ENCODE measurements at places on chromosomes 5 and 9.

- no peak for DNase-seq
These were observed 64.8 kb downstream of the MRPS27 start for GRCh38 chr5:72255237-72255636.

GRCh38 chr9:131262327-131263032 is 13.8 kb downstream of the FAM78A start:
- no peak for DNase-seq

DNA sequence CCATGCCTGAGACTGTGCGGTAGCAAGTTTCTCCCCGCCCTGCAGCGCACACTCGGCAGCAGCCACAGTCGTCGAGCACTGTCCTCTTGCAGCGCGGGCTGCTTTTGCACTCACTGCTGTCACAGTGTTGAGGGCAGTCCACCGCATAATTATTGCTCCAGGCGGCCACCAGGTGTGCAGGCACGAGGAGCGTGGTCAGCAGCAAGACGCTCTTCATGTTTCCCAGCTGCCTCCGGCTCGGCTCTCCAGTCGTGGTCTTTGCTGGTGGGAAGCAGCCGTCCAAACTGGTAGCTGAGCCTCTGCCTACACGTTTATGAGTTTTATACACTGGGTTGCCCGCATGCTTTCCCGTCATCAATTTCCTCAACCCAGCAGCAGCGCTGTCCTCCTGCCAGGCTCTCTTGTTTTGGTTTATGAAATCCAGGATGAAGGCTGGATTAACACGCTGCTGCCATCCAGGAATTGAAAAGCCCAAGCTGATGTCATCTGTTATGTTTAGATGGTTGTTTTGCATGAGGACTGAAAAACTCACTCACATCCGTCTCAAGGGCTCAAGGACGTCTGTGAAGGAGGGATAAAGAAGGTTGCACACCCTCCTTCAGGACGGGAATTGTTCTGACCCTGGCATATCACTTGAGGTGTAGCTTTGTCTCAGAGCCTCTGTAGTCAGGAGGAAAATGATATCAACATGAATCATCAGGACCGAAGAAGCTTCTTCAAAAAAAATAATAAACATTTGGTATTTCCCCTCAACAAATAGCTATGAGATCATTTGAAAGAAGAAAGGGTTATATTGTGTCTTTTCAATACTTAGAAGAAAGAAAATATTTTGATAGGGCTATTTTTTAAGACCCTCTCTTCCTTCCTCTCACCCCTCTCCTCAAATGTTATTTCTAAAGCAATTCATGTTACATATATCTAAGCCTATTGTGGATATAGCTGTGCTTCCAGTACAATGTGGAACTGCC is at the start of gene ESM1:
Gene ESM1 (minus strand): TSS at position 293 of the 968 bp plus-strand sequence. CDS start 76 bp downstream, at position 217.
- no peak for DNase-seq

DNA sequence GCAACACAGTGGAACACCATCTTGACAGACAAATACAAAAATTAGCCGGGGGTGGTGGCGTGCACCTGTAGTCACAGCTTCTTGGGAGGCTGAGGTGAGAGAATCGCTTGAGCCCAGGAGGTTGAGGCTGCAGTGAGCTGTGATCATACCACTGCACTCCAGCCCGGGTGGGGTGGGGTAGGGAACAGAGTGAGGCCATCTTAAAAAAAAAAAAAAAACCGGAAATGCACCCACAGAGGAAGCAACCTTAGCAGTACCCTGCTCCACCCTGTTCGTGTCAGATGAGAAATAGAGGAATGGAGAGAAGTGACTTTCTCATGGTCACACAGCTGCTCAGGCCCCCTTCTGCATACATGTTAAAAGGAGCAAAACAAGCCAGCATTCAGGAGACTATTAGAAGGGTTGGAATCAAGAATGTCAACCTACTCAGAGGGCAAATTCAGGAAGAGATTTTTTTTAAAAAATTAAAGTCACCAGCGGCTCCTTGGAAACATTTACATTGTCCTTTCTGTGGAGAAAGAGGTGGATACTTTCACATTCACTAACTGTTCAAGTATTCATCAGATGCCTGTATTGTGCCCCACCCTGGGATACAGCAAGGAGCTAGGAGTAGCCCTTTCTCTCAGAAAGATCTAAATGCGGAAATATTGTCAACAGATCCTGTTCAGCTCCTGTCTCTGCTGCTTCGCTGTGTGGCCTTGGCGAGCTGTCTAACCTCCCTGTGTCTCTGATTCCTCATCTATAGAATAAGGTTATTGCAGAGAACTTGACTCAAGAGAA is 41.0 kb downstream of the CYFIP2 start:
- DNase-seq, result no peak

GRCh38 chr9:110249603-110250002 is 6.7 kb downstream of the TXN start:
- no peak for DNase-seq

DNA sequence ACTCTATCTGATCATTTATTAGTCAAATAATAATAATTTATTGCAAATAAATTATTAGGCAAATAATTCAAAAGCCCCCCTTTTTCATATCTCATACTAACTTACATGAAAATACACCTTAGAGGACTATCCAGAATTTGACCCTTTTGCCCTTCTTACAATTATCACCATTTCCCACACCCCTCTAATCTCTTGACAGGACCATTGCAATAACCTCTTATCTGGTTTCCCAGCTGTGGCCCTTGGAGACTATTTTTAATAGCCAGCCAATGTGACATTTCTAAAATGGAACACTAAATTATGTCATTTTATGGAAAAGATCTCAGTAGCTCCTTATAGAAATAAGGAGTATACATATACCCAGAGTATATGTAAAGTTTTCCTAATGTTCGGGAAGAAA is 588.4 kb upstream of the COX7C start:
- DNase-seq, result no peak

DNA sequence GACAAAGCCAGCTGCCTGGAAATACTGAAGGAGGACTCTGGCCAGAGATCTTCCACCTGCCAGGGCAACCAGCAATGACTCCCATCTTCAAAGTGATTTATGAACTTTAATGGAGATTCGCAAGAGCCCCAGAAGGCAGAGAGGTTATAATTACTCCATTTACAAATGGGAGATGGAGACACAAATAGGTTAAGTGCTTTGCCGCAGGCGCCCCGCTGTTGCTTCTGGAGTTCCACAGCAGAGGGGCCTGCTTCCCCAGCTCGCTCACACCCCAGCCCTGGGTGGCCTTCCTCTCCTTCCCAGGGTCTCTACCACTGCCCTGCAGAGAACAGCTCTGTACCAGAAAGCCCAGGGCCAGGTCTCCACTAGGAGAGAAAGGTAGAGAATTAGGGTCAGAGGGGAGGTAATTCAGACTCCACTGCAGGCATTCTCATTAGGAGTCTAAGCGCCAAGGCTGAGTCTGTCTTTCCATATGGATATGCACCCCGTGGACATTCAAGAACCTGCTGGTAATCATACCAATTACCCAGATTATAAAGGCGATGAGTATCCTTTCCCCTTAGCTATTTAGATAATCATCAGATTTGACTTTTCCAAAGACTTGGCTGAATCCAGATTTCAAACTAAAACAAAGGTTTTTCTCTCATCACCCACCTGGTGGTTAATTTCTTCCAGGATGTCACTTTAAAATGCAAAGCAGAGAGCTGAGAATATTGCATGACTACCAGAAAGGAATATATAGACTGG is 157.6 kb upstream of the TUT7 start:
- no peak for DNase-seq

- no peak for DNase-seq
These were observed 184.2 kb downstream of the FSTL4 start for GRCh38 chr5:133428072-133428660.

DNA sequence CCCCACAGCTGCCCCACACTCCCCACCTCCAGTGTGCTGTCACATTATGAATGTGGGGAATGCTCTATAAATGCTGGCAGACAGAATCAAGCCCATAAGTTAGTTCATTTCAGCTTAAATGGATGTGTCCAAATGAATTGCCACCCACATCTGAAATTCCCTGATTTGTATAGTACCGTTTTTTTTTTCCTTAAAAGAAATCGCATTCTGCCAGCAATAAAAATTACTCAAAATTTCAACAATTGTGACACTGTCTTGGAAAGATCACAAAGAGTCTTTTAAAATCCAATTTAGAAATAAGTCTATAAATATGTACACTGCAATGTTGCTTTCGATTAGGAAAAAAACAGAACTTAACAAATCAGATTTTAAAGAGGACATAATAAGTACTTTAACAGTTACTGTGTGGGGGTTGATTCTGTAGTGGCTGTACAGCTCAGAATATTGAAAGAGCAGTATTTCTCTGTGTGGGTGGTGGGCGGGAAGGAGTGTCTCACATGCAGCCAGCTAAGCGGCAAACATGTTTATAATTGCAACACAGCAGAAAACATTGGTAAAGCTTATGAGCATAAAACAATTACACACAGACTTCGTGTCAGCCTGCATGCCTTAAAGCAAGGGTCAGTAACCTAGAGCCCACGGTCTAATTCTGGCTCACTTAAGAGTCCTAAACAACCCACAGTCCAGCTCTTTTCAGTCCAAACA is 24.9 kb upstream of the CSNK1G3 start:
- DNase-seq, result no peak

All from GDM1 (cell line).